Epithelial cell of prostate (primary cell): ENCODE measurements at places on chromosomes 5 and 9.

DNA sequence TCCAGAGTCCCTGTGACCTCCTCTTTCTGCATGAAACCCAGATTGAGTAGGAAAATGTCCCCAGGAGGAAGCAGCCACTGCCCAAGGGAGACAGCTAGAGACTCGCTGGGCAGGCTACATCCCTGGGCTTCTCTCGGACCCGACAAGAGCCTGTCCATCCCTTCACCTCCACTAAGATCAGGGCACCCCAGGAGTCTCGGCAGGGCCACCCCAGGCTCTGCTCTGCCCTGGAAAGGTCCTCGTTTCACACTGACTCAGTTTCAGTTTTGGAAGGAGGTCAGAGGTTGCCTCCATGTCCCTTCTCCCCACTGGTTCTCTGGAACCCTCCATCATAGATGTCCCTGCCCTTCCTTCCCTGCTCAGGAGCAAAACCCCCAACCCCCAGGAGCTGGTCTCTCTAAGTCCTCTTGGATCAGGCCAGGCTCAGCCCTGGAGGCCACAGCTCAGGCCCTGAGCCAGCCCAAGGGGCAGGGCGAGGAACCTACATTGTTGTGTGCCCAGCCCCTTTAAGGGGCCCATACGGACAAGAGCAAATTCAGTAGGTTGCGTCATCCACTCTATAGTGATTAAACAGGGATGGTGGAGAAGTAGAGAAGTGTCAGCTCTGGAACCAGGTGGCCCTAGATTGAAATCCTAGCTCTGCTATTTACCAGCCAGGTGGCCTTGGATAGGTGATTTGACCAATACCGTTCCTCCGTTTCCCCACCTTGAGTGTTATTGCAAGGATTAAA, 37.4 kb downstream of the C9orf50 start:
- DNase-seq = no peak

DNA sequence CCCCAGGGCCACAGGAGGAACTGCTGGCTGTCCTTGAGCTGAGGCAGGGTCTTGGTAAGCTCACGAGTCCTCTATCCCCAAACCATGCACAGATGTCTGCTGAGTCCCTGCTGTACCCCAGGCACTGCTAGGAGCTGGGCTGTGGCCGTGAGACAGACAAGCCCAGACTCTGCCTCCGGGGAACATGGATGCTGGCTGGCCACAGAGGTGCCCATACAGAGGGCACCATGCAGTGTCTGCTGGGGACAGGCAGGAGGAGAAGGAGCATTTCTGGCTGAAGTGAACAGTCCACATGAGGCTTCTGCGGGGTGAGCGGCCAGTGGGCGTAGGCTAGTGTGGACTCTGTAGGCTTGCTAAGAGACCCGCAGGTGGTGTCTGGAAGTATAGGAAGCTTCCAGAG, 4.8 kb upstream of the SEC16A start:
- no peak for DNase-seq

- DNase-seq = no peak
These were observed 108.4 kb downstream of the ENTREP1 start for GRCh38 chr9:69433392-69433791.

GRCh38 chr9:34370970-34371880, 5.5 kb downstream of the MYORG start:
- DNase-seq = no peak

- no peak for DNase-seq
These were observed 197.1 kb downstream of the CDH18 start for GRCh38 chr5:19790829-19791466.

- DNase-seq = peak; percentile 1
These were observed 96.3 kb downstream of the CDH18 start for GRCh38 chr5:19891658-19892057.

- DNase-seq = no peak
These were observed 212.4 kb upstream of the DMRT1 start for GRCh38 chr9:629146-629545.

DNA sequence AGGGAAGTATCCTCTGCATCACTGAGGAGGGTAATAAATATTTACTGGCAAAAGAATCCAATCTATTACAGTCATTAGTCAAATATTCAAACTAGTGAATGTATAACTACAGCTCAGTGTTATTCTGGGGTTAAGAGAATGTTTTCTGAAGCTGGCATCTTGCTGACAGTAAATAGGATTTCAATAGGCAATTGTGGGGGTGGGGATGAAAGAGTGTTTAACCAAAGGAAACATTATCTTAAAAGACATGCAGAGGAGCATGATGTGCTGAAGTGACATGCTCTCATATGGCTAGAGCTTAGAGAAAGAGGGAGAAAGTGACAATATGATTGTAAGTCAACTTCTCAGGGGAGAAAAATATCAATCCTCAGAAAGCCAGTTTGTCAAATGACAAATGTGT, 618.4 kb upstream of the RIOK2 start:
- DNase-seq = no peak

- peak; percentile 57 for DNase-seq
These were observed 29.1 kb downstream of the ANKDD1B start for GRCh38 chr5:75640395-75640794.

- DNase-seq = no peak
These were observed 305.2 kb downstream of the EFNA5 start for GRCh38 chr5:107365320-107366109.

GRCh38 chr5:137152616-137153015, 346.5 kb downstream of the SPOCK1 start:
- no peak for DNase-seq

DNA sequence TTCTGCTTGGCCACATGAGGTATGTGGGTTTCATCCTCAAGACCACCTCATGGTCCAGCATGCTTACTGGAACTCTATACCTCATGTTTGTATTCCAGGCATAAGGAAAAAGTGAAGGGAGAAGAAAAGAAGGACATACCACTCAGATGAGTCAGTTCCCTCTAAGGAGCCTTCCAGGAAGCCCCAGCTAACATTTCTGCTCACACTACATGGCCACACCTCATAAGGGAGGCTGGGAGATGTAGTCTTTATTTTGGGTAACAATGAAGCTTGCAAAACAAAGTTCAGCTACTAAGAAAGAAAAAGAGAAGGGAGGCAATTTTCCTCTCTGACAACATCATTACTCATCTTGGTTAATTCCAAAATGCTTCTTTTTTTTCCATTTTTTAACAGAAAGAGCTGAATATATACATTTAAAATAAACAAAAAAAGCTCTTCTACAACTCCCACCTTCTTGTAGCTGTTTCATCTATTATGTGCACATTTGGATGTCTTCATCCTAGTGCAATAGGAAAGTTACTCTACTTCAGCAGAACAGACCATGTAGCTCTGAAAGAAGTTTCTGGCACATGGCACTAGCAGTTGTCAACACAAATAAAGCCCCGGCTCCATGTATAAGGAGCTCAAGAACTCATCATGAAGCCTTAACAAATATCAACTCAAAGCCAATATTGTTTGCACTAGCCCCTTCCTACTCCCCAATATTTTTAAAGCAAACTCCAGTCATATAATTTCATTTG, 123.6 kb upstream of the CCDC112 start:
- DNase-seq = no peak

- no peak for DNase-seq
These were observed 13.1 kb upstream of the LHFPL2 start for GRCh38 chr5:78661691-78662090.

DNA sequence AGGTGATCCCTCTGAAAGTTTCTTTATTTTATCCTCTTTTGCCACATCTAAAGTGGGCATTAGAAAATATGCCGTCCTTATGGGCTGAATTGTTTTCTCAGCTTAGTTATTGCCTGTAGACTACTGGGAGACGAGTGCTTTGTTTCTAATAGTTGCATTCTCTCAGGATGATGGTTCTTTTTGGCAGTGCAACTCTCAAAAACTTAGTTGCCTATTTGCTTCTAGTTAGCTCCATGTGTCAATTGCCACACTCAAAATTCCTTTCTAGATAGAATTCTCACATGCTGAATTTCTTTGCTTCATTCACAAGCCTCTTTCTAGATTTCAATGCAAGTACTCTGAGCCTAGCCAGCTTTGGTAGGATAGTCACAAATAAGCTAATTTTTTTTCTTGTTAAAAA, 155.5 kb downstream of the FGF10 start:
- no peak for DNase-seq
